Trophoblast cell (in vitro differentiated cells and primary cell): ENCODE measurements at places on chromosomes 2 and 18.

- DNase-seq, result no peak
These were observed 2.6 kb downstream of the BAZ2B start for GRCh38 chr2:159613651-159614285.

GRCh38 chr2:38417745-38418689 lies 40.9 kb upstream of the ATL2 start:
- DNase-seq, result no peak

- no peak for DNase-seq
These were observed 50.1 kb upstream of the TMEM17 start for GRCh38 chr2:62556086-62556485.

GRCh38 chr2:136284226-136285119 lies 166.5 kb upstream of the CXCR4 start:
- DNase-seq, result no peak

- no peak for DNase-seq
These were observed 7.6 kb upstream of the ONECUT2 start for GRCh38 chr18:57427429-57428201.

- DNase-seq, result no peak
These were observed 53.7 kb upstream of the PARD3B start for GRCh38 chr2:204491528-204491927.

- no peak for DNase-seq
These were observed 32.0 kb downstream of the CDH19 start for GRCh38 chr18:66571845-66572244.

GRCh38 chr2:64623242-64623850 lies 30.4 kb downstream of the SERTAD2 start:
- no peak for DNase-seq

- DNase-seq, result peak; percentile 89
These were observed 502 bp downstream of the TUBB6 start for GRCh38 chr18:12308386-12309100.

- DNase-seq, result peak; percentile 71
These were observed 819 bp upstream of the KLF11 start for GRCh38 chr2:10042301-10043161.

GRCh38 chr2:1671916-1672315 lies 72.4 kb downstream of the PXDN start:
- DNase-seq, result no peak

DNA sequence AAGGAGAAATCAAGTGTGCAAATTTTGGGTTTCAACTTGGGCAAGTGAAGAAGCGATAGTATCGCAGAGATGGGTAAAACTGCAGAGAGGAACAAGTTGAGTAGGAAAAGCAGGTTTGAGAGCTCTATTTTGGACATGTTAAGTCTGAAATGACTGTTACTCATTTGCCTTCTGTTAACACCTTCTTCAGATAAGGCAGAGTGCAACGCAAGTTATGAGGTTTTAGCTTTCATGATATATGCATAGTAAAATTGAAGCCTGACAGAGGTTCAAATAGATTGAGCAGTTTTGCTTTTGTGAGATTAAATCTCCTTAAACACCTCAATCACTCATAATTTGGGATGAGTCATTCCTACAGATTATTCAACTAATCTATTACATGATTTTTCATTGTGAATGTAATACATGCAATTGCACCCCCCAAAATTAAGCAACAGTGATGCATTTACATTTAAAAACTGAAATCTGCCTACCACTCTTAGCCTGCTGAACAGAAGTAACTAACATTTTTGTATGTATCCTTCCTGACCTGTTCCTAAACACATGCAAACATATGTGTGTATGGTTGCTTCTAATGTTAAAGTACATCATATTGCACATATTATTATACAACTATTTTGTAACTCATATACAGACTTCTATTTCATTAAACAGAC lies 575.4 kb downstream of the ARHGAP15 start:
- no peak for DNase-seq

DNA sequence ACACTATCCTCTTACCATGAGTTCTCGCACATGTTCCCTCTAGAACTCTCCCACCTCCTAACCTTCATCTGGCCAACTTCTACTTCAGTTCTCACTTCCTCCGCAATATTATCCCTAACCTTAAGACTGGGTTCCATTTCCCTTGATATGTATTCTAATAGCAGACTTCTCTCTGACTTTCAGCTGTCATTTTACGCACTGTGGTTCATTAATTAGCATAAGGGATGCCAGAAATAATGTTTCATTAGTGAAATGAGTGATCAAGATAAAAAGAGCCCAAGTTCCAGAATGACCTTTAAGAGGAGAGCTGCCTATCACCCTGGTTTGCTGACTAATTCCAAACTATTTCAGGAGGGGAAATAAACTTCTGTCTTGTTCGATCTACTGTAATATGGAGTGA lies 108.6 kb upstream of the CCDC150 start:
- DNase-seq, result no peak

- DNase-seq, result no peak
These were observed 804.8 kb upstream of the ZEB2 start for GRCh38 chr2:145324748-145325147.

DNA sequence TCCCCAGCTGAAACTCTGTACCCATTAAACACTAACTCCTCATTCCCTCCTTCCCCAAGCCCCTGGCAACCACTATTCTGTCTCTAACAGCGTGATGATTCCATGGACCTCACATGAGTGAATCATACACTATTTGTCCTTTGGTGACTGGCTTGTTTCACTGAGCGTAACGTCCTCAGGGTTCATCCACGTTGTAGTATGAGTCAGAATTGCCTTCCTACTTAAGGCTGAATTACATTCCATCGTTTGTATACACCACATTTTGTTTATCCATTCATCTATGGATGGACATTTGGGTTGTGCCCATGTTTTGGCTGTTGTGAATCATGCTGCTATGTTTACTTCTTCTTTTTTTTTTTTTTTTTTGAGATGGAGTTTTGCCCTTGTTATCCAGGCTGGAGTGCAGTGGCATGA lies 19.6 kb upstream of the CABLES1 start:
- peak; percentile 74 for DNase-seq

- no peak for DNase-seq
These were observed 223.5 kb downstream of the EIPR1 start for GRCh38 chr2:3154146-3154545.

DNA sequence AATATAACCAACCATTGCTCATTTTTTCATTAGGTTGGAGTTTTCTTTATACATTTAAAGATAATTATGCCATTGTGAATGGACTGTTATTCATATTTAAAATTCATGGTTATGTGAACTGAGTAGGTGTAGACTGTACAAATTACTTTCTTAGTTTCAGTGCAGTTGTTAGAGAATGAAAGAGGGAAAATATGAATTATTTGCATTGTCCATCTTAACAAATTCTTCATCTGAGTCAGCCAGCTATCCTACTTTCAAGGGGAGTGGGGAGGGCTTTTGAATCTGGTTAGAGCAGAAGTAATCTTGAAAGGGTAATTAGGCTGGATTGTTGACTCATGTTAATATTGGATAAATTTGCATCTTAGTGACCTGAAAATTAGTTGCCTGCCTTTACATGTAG lies 212.0 kb downstream of the MCFD2 start:
- no peak for DNase-seq

- no peak for DNase-seq
These were observed 26.8 kb downstream of the FAM178B start for GRCh38 chr2:96959406-96960110.

DNA sequence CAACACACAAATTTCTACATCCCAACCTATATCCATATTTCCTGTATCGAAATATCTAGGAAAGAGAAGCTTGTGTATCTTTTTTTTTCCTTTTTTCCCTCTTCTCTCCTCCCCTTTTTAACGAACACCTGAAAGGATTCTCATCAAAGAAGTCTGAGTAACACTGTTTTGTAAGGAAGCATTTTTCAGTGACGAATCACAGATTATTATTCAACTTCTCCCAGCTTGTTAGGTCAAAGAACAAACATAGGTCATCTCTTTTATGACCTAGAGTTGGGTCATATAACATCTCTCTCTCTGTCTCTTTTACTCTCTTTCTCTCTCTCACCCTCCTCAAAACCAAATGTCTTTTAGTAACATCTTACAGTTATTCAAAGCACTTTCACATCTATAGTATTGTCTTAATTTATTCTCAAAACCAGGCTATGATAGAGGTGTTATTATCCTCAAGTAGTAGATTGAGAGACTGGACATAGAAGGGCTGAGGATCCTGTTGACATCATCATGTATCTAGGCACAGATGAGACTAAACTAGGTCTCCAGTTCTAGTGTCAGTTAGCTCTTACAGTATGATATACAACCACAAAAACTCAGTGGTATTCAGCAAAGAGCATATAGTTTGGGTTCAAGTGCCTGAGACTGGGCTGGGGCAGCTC lies 80.1 kb upstream of the SPOPL start:
- peak; percentile 17 for DNase-seq

DNA sequence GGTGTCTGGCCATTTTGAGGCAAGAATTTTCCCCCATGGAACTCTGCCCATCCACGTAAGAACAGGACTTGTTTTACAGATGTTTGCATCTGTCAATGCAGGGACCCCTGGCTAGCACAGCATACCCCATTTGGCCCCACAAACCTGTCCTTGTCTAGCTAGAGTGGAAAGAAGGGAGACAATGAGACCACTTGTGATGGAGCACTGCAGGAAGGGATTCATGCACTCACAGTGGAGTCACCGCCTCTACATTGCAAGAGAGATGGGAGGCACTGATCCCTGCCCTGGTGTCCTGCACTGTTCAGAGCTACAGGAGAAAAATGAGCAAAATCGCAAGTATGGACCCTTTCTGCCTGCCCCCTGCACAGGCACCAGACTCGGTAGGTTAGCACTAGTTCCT lies 32.5 kb downstream of the NPAS2 start:
- DNase-seq, result no peak

- DNase-seq, result no peak
These were observed 100.2 kb downstream of the ZBTB7C start for GRCh38 chr18:48308755-48309575.

DNA sequence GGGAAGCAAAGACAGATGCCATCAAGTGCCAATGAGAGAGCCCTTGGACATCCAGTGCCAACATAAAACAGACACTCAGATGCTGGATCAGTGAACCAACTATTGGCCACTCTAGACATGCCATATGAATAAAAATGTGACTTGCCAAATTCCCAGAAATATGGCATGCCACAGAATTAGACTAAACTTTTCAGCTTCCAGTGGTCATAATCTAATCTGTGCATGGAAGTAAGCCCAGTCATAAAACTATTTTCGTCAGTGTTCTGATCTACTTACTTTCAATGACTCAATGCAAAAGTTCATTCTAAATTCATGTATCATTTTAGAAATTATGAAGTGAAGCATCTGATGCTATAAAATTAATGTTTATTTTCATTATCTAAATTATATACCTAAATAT lies 1506.2 kb upstream of the NXPH2 start:
- no peak for DNase-seq

DNA sequence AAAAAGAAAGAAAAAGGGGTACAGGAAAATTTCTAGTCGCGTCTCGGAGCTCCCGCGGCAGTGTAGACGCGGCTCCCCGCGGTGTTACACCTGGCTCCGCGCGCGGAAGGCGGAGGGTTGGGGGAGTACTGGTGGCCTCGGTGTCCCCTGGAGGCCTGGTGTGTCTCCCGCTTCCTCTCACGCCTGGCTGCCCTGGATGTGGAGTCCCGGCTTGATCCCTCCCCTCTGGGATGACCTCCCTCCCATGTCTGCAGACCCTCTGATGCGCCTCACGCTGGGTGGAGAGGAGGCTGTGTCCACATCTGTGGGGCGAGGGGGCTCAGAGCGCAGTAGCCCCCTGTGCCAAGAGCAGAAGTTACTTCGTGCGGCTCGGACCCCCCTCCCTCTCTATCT lies 1.2 kb downstream of the KIF5C start:
- no peak for DNase-seq

- peak; percentile 49 for DNase-seq
These were observed 341.6 kb upstream of the VWC2L start for GRCh38 chr2:214069254-214069653.
